ENCODE measurements at places on chromosomes 12 and 14.

DNA sequence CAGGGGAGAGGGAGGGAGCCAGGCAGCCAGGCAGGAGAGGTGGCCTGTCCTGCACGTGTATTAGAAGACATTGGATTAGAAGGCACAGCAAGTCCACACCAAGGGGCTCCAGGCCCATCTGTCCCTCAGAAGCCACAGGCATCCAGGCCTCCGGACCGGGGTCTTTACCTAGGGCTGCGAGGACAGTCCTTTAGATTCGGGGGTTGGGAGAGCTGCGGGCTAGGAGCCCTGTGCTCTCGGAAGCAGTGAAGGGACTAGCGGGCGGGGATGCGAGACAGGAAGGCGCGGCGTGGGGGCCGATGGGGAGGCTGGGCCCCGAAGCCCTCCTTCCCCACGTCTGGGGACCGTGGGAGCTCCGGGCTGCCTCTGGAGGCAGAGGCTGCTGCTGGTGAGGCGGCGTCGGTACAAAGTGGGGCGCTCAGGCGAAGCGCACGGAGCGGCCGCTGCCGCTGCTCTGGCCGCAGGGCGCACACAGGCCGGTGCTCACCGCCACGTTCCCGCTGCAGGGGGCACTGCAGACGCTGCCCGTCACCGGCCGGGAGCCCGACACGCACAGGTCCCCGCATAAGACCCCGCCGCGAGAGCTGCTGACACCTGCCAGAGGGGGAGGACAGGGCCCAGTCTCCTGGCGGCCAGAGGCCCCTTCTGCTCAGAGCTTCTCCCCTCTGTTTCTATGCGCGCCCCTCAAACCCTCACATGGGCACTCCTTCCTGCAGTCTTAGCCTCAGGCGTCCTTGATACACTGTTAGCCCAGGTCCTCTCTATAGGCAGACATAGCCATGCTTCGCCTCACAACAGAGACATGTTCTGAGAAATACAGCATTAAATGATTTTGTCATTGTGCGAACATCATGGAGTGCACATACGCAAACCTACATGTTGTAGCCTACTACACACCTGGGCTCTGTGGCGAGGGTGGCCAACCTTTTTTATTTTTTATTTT is 17.3 kb downstream of the KRT7 start:
- DNase-seq, result no peak

DNA sequence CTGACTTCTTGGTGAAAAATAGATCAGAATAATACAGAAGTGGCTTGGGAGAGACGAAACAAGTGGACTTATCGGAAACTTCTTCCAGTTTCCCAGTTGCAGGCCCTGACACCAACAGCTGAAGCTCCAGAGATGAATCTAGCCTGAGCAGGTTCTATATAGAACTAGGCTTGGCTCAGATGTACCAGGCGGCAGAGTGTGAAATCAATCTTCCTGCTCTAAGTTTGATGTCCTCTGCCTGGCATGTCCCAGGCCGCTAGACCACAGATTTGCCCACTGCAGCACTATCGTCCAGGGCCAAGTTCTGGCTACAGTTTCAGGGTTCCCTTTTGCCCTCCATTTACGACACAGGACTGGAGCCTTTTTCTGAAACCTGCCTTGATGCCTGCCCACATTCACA is 91.3 kb upstream of the PLEKHA5 start:
- no peak for DNase-seq

GRCh38 chr14:91732859-91733477 is 1.1 kb upstream of the CATSPERB start:
- no peak for DNase-seq

GRCh38 chr12:57430112-57430930 is 522 bp downstream of the R3HDM2 start:
- DNase-seq, result peak; percentile 49

- DNase-seq, result no peak
These were observed 10.7 kb upstream of the GLT1D1 start for GRCh38 chr12:128842579-128842978.

GRCh38 chr12:118430516-118430915 is 54.2 kb downstream of the SUDS3 start:
- no peak for DNase-seq

- no peak for DNase-seq
These were observed 110.8 kb downstream of the SLC35F4 start for GRCh38 chr14:57755018-57755521.

DNA sequence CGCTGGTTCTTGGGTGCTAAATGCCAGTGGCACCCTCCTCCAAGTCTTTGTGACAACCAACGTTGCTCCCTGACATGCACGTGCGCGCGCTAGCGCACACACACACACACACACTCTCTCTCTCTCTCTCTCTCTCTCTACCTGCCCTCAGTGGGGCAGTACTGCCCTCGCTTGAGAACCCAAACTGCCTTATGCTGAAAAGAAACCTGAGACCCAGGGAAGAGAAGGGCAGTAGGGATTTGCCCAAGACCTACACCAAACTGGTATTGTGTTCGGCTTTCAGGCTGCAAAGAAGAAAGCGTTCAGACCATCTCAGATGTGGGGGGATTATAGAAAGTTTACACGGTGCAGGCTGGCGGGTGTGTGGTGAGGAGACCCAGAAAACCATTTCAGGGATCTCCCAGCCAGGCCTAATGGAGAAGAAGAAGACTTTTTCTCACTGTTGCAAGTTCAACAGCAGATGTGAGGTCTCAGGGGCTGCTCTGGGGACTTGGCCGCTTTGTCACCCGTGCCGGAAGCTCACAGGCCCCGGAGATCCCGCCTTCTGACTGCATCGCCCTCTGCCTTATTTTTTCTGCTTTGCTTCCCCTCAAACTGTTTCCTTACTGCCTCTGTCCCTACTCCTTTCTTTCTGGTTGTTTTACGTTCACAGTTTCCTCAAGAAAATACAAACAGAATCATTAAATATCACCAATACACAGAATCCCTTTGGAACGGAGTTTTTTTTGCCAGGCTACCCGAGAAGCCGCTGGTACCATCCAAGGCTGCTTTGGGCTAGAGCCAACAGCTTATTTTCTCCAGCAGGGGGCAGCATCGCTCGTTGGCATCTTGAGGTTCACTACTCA is 82.4 kb downstream of the PPM1A start:
- DNase-seq, result peak; percentile 80

DNA sequence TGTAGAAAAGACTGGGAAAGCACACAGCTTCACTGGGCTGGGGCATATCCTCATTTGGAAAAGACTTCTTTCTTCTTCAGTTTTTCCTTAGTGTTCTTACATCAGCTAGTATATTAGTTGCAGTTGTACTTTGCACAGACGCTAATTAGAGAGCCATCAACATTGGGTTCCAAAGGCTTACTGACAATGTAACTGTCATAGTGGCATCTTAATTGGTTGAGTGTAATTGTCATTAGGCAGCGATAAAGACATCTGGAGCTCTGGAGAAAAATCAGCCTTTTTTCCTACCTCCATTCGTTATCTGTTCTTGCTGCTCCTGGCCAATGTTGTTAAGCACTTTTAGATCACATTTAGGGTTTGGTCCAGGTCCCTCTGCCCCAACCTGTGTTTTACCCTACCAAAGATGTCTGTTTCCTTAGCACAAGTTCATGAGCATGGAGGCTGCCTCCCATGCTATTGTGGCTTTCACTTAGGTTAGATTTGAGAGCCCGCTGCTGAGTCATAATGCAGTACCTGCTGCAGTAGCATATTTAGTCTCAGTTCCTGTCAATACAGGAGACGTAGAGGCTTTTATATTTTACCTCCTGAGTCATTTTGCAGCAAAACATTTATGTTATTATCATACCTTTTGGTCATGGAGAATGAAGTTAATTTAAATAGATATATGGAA is 49.2 kb downstream of the FBXW8 start:
- DNase-seq, result no peak

DNA sequence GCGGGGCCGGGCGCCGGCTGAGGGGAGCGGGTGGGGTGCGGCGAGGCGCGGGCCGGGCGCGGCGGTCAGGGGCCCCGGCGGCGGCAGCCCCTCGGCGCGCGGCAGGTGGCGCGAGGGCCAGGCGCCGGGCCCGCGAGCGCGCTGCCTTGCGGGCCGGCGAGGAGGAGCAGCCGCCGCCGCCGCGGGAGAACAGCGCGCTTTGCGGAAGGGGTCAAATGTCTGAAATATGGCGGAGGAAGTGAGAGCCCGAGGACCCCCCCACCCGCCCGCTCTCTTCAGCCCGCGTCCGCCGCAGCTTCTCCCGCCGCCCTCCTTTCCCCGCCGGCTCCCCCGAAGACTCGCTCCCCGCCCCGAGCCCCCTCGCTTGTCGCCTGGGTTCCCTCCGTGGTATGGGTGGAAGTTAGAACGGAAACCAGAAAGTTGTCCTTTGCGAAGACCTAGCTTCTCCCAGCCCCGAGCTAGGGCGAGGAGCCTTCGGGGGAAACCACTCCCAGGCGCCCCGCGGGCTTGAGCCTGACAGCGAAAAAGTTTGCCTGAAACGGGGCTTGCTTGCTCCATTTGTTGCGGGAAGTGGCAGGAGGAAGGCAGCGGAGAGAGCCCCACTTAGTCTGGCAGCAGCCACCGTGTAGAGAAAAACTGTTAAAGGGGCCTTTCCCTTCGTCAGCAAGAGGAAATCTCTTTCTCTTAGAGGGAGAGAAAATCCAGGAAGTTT is 551 bp downstream of the RAP1B start:
- peak; percentile 26 for DNase-seq

DNA sequence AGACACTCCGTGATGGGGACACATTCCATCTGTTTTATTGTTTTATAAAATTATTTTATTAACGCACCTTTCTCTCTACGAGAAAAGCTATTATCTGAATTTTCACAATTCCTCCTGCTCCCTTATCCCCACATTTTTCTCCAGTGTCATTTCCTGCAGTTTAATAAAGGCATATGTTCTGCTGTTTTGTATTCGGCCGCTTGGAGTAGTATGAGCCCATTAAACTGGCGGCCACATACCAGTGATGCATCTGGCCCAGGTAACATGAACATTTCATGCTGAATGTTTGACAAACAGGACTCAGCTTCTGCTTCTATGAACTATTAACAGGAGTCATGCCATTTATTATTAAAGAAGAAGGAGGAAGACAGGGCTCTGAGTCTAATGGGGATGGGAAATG is 511.0 kb downstream of the TMEM121 start:
- DNase-seq, result no peak

- no peak for DNase-seq
These were observed 57.4 kb downstream of the TMTC1 start for GRCh38 chr12:29726321-29726692.

DNA sequence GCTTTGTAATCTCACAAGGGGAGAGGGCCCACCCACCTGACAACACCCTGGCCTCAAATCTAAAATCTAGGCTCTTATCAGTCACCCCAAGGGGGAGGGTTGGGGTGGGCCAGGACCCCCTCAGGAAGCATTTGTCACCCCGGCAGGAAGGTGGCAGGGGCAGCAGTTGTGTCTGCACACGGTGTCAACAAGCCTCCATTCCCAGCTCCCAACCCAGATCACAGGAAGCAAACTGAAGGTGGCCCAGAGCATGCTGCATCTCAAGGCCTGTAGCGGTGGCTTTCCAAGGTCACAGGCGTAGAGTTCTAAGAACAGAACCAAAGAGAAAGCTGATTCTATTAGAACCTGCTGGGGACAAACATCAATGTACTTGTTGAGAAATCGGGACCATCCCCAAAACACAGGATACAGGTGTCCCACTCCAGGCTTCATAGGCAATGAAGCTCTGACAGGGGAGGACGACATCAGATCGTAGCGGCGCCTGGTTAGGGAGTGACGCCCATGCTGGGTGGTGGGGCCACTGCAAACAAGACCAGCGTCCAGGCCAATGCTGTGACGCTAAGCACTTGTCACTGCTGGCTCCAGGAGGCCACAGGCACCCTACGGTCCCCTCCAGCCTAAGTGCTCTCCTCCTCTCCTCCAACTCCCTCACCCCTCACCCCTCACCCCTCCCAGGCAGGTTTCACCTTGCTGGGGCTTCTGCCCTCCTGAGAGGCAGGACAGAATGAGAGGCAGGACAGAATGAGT is 52.9 kb downstream of the CCDC88C start:
- no peak for DNase-seq

GRCh38 chr12:85036733-85037132 is 582 bp downstream of the LRRIQ1 start:
- DNase-seq, result no peak
